Stimulated activated CD8-positive, alpha-beta memory T cell treated with anti-CD3 and anti-CD28 coated beads, Interleukin-15, amount 100 ng/mL, for 24 hours (primary cell): ENCODE measurements at places on chromosomes 5 and 9.

DNA sequence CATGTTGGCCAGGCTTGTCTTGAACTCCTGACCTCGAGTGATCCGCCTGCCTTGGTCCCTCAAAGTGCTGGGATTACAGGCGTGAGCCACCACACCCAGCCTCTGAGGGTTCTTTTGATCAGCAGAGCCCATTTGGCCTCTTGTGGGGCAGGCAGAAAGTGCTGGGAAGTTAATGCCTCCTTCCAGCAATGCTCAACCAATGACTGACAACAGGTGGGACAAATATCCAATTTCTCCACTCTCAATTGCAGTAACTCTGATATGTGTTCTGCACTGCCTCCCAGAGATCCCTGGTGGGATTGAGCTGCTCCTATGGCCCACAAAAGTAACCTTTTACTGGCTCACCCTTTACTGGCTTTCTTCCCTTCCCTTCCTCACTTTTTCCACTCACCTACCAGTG is 79.9 kb upstream of the APC start:
- DNase-seq: no peak

DNA sequence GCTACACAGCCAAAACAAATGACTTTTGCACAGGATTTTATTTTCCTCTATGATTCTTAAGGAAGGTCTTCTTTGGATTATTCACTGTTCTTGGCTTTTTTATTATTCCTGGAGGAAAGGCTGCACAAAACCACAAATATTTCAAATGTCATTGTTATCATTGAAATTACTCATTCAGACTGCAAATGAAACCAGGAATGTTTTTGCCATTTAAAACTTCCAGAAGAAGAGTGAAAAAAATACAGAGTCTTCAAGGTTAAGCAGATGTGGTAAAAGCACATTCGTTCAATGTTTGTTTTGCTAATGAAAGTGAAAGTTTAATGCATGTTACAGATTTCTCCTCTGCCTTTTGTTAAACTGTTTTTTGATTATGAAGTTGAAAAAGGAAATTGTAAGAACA is 238.2 kb downstream of the TLE4 start:
- DNase-seq: no peak

- no peak for DNase-seq
These were observed 31.9 kb downstream of the MORN5 start for GRCh38 chr9:122191584-122191983.

DNA sequence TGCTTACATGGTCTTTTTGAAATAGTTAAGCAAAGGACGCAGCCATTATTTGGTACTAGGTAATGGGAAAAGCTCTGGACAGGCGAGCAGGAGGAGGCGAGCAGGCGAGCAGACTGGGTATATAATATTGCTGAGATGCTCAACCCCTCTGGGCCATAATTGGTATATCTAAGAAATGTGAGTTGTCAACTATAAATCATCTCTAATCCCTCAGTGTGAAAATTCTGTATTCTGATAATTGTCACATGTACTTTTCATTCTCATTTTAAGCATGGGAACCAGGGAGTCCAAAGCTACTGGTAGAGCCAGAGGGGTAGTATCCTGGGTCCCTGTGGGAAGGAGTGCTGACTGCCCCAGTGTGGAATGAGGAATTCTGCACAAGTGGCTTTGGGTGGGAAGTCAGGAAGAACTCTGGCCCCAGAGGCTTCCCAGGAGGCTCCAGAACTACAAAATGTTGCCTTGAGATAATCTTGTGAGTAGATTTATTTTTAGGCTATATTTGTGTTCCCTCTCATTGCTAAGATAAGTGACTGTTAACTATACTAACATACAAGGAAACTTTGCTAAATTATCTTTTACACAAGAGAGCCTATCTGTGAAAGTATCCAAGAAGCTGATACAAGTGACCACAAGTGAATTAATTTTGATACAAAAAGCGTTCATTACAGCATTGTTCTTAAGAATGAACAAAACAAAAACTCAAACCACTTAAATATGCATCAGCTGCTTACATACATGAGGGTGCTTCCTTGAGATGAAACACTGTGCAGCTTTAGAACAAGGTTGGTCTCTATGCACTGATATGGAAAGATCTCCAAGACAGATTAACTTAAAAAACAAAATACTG is 70.5 kb upstream of the TNFAIP8 start:
- DNase-seq: no peak

DNA sequence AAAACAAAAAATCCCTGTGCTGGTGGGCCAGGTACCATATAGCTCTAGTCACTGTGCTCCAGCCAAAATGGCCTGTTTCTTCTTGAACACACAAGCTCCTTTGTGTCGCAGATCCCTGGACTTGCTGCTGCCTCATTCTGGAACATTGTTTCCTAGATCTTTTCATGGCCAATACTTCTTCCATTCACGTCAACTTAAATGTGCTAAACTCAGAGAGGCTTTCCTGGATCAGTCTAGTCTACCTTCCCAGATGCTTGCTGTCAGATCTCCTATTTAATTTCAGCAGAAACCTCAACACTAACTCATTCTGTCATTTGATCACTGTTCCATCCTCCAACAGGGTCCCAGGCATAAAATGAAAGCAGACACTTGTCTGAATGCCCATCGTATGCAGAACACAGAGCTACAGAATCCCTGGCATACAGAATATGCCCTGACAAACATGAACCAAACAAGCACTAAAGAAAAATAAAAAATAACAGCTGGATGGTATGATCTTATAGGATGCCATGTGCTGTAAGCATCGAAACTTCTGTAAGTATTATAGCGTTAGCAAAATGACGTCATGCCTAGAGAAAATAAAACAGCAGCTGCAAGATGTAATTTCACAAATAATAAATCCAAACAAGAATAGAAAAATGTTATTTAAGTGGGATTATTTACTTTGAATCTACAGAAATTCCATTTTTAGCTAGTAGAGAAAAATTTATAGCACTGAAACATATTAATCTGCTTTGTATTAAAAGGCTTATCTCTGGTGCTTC is 403.7 kb upstream of the DAP start:
- no peak for DNase-seq

DNA sequence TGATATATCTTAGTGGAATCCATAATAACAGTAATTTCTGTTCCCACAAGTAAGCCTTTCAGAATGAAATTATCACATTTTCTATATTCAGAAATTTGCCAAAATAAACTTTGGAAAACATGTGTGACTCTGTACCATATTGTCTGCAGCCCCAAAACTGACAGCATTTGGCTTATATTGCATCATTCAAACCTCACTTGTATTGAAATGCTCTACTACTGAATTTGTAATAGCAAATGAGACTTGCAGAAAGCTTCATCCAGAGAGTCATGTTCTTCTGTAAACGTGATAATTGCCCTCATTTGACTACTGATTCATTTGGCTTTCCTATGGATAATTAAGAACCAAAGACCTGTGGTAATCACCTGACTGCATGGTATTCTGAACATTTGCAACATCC is 1249.5 kb upstream of the CDH18 start:
- no peak for DNase-seq

- DNase-seq: no peak
These were observed 75.9 kb upstream of the RASGRF2 start for GRCh38 chr5:80884086-80884813.

DNA sequence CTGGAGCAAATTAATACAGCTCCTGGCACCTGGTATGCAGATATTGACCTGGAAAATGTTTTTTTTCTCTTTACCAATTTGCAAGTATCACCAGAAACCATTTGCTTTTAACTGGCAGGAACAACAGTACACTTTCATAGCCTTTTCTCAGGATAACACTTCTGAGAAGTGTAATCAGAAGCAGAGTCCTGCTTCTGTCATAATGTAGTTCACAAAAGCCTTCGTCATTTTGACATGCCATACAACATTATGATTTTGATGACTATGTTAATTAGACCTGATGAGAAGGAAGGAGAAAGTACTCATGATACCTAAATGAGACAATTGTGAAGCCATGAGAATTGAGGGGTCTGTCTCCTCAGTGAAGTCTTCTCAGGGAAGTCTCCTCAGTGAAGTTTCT is 41.1 kb upstream of the CARTPT start:
- DNase-seq: no peak

DNA sequence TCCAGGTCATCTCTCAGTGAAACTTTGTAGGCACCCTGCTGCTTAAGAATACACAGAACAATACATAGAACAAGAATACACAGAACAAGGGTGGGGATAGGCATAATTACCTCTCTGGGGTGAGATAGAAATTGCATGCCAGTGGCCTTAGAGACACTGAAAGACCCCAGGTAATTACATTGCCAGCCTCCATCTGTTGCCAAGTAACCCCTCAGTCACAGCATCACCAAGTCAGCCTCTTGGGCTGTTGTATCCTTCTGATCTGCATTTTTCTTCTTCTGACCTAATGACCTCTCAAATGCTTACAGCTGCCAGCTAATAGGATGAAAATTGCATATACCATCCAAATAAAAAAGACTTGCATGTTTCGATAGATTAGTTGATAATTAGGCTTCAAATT is 167.7 kb downstream of the GRIA1 start:
- no peak for DNase-seq

GRCh38 chr5:91867799-91868198 is 484.7 kb upstream of the ARRDC3 start:
- no peak for DNase-seq

GRCh38 chr9:108676355-108676754 is 179.4 kb downstream of the ACTL7B start:
- DNase-seq: no peak

- no peak for DNase-seq
These were observed 66.6 kb downstream of the CDC14B start for GRCh38 chr9:96553070-96553469.

- DNase-seq: no peak
These were observed 17.5 kb downstream of the TMEM161B start for GRCh38 chr5:88251048-88251711.

GRCh38 chr9:89428901-89429890 is 68.7 kb downstream of the SEMA4D start:
- no peak for DNase-seq

GRCh38 chr5:176864755-176865154 is 34.4 kb downstream of the HK3 start:
- no peak for DNase-seq

GRCh38 chr5:32230356-32231099 is 56.4 kb upstream of the GOLPH3 start:
- DNase-seq: no peak

DNA sequence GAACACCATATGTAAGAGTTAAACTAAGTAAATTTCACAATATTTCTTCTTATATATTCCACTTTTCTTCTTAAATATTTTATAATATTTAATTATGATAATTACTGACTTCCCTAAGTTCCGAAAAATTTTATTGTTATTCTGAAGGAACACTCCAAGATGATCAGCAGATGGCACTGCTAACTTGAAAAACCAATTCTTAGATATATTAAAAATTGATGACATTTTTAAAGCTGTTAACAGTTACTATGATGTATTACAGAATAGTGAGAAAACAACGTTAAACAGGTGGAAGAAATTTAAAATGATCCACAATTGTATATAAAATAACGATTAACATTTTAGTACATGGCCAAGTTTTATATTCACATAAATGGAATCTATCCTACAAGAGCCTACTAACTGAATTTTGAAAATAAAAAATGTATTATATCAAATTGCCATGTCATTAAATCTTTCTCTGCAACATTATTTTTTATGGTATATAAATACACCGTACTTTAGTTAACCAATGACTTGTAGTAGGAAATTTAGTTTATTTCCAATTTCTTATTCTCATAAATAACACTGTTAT is 30.1 kb upstream of the MUSK start:
- DNase-seq: no peak

DNA sequence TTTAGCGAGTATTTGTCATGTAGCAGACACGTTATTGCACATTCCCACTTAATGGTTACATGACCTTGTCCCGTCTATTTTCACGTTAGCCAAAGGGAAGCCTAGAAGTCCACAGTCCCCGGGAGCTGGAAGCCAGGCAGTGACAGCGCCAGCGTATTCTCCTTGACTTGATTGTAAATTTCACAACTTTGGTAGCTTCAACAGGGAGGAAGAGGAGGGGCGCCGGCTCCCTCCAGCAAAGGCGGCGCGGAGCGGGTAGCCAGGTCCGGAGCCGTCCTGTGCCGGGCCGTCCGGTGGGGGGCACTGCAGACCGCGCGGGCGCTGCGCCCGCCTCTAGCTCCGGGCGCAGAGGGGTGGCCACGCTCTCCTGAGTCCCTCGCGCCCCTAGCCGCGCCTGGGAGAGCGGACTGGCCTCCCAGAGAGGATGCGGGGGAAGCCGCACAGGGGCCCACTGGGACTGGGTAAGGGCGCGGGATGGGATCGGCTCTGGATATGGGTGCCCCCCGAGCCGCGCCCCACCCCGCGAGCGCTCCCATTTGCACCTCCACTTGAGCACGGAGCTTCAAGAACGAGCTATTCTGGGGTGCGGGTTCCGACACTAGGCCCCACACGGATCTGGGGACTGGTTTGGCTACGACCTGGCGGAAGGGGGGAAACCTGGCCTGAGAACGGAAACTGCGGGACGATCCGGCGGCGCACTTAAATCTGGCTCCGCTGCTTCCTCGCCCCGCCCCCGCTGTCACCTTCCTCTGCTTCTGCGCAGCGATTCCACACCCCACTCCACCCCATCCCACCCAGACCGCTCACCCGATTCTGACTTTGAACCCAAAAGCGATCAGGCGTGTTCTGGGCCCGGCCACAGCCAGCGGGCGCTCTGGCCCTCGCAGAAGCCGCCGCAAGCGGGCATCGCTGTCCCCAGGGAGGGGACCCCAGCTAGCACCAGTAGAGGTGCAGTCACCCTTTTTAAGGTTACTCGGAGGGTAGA is 23.8 kb downstream of the KLF4 start:
- no peak for DNase-seq

GRCh38 chr9:135823036-135823435 is 84.3 kb downstream of the CAMSAP1 start:
- DNase-seq: no peak

DNA sequence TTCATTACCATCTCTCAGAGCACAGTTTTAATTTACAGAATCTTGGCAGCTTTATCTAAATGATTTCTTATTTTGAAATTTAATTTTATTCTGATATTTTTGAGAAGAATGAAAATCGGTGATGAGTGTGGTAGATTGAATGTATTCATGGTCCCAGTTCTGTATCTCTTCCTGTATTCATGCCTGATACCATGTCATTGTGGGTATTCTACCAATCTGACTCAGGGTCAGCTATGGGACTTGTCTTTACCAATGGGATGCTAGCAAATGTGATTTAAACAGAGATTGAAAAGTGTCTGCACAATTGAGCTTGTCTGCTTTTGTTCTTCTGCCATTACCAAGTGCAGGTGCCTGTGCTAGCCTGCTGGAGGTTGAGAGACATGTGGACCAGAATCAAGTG is 17.8 kb upstream of the ZNF618 start:
- DNase-seq: no peak

DNA sequence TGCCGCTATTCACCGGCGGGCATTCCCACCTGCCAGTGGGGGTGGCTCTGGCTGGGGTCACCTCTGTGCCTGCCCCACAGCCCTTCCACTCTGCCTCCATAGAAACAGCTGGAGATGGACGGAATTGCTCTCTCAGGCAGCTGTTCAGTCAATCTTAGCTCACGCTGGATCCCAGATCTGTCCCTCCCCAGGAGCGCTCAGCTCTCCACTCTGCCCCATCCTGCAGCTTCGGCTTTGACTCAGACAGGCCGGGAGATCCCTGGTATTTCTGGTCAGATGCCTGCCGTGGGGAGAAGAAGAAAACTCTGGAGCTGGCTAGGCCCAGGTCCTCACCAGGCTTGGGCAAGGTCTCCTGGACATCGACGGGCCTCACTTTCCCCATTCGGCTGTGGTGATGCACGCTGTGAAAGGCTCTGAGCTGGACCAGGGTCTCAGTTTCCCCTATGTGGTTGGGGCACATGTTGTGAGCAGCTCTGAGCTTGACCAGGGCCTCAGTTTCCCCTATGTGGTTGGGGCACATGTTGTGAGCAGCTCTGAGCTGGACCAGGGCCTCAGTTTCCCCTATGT is 7.6 kb upstream of the SLC9A3 start:
- no peak for DNase-seq

- no peak for DNase-seq
These were observed 369.0 kb downstream of the ACTL7B start for GRCh38 chr9:108486831-108487230.
